ENCODE measurements at places on chromosomes 4 and X.

GRCh38 chr4:3291411-3291968, 1.3 kb upstream of the RGS12 start:
- DNase-seq = no peak

DNA sequence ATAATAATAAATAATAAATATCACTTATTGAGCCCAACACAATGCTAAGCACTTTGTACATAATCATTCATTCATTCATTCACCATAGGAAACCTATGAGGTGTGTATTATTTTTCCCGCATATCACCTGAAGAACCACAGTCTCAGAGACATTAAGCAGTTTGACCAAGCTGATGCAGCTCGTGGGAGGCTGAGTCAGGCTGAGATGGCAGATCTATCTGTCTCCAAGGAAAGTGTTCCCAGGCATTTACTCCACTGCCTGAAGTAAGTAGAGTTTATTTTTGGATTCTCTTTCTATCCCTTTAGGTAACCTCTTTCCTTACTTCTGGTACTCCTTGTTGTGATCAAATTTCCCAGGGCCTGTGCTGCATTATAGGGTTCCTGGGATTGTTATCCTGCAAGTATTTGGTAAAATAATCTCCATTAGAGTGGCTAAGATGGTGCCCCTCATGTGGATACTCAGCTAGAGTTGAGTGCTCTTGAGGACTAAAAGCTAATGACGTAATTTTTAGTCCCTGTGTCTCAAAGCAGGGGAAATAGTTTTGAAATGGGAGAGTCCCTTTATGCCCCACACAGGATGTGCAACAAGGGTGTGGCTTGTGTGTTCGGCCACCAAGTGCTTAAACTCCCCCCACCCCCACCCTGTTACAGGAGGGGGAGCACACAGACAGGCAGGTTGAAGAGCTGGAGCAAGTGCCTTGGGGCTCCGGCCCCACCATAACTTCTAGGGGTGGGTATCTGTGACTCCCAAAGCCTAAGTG, 467.0 kb downstream of the STIM2 start:
- DNase-seq = no peak

GRCh38 chrX:69627744-69628143, 11.8 kb downstream of the EDA start:
- DNase-seq = no peak

GRCh38 chrX:65781845-65782244, 114.4 kb downstream of the MSN start:
- peak; percentile 13 for DNase-seq

DNA sequence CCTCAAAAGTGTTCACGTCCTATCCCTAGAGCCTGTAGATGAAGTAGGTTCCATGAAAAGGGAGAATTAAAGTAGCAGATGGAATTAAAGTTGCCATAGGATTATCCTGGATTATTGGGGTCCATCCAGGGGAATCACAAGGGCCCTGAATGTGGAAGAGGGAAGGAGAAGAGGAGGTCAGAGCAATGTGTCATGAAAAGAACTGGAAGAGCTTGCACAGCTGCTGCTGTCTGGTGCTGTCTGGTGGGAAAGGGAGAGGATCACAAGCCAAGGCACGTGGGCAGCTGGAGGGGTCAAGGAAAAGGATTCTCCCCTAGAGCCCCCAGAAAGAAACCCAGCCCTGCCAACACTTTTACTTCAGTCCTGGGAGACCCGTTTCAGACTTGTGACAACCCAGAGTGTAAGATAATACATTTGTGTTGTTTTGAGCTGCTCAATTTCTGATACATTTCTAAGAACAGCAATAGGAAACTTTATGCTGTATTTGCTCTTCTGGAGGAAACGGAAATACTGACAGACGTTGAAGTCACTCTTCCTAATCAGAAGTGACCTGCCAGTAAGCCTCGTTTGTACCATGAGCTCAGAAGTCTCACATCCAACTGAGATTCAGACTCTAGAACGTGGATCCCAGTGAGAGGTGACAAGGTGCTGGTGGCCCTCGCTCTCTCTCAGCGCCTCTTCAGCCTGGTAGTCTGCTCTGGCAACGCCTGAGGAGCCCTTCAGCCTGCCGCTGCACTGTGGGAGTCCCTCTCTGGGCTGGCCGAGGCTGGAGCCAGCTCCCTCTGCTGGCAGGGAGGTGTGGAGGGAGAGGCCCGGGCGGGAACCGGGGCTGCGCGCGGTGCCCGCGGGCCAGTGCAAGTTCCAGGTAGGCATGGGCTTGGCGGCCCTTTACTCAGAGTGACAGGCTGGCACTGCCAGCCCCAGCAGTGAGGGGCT, 34.7 kb upstream of the ENPP6 start:
- no peak for DNase-seq

DNA sequence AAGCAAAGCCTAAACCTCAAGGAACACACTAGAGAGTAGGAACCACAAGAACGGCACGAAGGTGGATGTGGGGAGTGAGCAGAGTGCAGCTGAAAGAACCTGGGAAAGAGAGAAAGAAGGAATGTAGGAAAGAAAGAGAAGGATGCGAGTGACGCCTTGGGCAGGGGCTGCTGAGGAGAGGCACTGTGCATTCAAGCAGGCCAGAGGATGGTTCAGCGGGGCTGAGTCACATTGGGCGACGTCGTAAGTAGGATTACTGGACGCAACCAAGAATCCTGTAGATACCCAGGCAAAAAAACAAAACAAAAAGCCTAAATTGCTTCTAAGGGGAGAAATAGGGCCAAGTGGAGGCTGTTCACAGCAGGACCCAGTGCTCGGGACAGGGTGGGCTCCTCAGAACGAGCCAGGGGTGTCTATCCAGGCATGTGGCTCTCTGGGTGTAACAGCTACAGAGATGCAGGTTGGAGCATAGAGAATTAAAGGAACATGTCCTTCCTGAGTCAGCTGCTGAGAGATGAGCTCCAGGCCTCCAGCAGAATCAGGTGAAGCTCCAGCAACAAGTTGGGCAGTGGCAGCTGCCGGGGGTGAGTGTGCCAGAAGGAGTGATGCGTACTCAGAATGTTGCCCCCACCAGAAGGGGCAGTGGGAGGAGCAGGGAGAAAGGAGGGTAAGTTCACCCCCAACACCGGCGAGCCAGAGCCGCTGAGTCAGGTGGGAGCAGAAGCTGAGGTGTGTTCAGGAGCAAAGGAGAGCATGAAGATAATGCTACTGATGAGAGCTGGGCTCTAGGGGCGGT, 38.6 kb downstream of the NELFA start:
- no peak for DNase-seq

DNA sequence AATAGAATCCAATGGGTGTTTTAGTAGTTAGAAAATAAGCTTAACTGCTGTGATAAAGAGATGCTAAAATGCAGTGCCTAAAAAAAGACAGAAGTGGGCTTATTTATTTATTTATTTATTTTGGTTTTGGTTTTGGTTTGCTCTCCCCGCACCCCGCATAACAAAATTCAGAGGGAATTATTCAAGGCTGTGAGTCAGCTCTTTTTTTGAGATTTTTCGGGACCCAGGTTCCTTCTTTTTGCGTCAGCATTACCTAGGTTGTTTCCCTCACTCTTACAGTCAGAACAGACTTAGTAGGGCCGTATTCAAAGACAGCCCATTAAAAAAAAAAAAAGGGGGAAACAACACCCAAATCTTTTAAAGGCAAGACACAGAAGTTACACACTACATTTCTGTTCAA, 1495.5 kb upstream of the ADGRL3 start:
- DNase-seq = no peak

GRCh38 chr4:153296040-153296823, 48.3 kb upstream of the MND1 start:
- peak; percentile 90 for DNase-seq

GRCh38 chrX:126065901-126066660, 100.0 kb downstream of the DCAF12L2 start:
- DNase-seq = no peak

DNA sequence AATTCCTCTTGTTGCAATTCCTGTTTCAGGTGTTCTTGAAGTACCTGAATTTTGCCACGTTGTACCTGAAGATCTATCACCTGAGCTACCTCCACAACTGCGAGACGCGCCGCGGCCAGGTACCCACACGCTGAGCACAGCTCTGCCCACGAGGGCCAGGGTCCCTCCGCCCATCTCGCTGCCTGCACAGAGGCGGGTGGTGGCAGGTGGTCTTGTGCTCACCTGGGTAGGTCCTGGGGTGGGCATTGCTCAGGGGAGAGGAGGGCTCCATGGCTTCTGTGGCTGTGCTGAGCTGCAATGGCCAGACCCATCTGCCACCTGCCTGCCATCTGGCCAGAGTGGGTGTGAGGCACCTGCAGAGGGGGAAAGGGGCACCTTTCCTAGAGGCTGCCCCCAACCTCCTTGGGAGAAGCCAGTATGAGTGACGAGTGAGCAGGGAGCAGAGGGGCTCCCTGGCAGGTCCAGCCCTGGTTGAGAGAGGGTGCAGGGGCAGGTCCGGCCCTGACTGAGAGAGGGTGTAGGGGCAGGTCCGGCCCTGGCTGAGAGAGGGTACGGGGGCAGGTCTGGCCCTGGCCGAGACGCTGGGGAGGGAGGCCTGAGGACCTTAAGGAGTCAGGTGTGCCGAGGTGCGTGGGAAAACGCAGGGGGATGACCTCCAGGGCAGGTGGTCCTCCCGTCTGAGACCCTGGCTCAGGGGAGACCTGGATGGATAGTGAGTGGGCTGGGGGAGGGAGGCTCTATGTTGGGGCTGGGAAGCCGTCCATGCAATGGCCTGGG, 10.7 kb downstream of the PDE6B start:
- DNase-seq = no peak

DNA sequence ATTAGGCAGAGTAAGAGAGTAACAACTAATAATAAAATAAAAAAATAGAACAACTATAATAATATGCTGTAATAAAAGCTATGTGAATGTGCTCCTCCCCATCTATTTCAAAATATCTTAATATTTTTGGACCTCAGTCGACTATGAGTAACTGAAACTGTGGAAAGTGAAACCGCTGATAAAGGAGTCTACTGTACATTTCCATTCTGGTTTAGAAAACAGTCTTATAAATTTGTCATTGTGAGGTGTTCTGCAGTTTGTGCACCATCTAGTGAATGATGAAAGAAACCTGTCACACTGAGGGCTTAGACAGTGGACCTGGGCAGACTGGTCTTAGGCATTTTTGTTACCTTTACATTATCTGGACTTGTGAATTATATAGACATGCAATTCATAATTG, 42.0 kb downstream of the TMEM150C start:
- no peak for DNase-seq

DNA sequence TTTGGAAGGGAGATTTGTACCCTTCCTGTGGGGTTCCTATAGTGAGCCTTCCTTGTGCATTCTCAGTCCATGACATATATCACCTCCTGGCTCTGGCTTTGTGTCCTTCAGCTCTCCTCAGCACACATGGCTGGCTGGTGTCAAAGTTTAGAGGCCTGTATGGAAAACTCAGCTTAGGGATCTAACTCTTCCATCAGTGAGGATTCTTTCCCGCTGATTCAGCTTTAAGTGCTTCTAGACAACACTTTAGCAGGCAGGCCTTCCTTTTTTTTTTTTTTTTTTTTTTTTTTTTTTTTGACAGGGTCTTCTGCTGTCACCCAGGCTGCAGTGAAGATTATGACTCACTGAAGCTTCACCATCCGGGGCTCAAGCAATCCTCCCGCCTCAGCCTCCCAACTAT, 84.2 kb downstream of the NPNT start:
- DNase-seq = peak; percentile 29

- DNase-seq = no peak
Measured at GRCh38 chr4:35644591-35644990, 599.7 kb downstream of the ARAP2 start.

GRCh38 chrX:45006002-45006800, 133.2 kb downstream of the KDM6A start:
- DNase-seq = no peak

- no peak for DNase-seq
Measured at GRCh38 chr4:56680266-56680665, 830 bp downstream of the HOPX start.

DNA sequence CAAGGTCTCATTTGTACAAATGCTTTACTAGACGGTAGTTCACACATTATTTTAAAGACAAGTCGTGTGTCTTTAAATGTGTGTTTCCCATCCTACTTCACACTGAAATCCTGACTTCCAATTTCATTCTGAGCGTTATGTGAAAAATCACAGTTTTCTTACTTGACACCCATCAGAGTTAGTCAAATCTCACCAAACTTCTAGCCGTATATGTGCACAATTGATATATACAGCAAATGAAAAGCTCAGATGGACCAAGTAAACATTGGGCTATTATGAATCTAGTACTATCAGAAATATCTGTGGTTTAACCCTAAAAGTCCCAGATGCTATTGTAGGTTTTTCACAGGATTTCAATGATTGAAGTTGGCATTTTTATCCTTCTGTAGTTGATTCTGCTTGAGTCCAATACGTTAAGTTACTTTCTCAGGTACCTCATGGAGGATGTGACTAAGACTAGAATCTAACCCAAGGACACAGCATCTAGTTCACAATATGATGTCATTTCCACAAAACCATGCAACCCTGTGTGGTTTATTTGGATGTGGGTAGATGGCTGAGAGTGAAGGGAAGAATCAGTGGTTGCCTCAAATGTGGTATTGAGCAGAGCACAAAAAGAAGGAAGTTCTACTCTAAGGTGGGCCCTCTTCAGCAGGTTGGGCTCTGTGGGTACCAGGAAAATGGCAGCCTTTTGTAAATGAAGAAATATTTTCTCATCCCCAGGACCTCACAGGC, 22.1 kb upstream of the TRIM60 start:
- DNase-seq = no peak

- no peak for DNase-seq
Measured at GRCh38 chr4:37023504-37023903, 221.0 kb upstream of the NWD2 start.

DNA sequence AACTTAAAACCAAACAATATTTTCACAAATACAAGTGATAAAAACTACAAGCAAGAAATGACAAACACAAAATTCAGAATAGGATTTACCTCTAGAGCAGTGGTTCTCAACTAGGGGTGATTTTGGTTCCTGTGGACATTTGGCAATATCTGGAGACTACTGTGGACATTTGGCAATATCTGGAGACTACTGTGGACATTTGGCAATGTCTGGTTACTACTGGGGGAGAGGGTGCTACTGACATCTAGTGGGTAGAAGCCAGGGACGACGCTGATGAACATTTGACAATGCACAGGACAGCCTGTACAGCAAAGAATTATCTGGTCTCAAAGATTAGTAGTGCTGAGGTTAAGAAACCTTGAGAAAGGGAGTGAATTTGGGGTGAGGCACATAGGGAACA, 169.8 kb downstream of the CLCN4 start:
- DNase-seq = peak; percentile 63

DNA sequence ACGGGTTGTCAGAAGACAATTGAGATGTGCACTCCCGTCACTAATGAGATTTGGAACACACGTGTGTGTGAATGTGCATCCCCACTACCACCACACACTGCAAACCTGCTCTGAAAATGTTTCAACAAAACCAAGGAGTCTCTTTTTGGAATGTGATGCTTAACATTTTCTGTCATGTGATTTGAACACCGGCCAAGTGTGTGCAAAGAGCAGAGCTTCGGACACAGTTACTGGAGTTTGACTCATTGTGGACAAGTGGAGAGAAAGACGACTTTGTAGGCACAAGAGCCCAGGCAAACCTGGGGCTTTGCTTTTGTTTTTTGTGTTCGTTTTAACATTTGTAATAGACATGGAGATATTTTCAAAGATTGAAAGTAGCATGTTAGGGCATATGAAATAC, 49.2 kb downstream of the CCKAR start:
- DNase-seq = peak; percentile 59
